ENCODE measurements at places on chromosomes 3 and 15.

GRCh38 chr3:85726241-85726640, 767.5 kb downstream of the CADM2 start:
- DNase-seq, result no peak

DNA sequence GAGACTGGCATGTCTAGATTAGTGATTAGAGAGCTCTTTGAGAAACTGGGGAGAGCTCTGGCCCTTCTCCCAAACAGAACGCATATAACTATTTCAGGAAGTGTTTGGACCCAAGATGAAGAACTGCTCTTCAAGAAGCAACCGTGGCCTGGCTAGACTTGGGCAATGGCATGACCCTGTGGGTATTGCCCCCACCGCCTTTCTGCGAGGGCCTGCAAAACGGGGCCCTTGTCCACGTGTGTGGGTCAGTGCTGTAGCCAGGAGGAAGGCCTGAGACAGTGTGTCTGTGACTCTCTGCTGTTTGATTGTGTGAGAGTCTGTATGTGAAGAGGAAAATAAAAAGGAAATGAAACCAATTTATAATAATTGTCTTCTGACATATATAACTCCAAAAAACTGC, 42.5 kb downstream of the EEFSEC start:
- no peak for DNase-seq

- DNase-seq, result no peak
Measured at GRCh38 chr15:71452893-71453292, 337.6 kb downstream of the THSD4 start.

- no peak for DNase-seq
Measured at GRCh38 chr3:48991851-48992545, 2.0 kb downstream of the P4HTM start.

DNA sequence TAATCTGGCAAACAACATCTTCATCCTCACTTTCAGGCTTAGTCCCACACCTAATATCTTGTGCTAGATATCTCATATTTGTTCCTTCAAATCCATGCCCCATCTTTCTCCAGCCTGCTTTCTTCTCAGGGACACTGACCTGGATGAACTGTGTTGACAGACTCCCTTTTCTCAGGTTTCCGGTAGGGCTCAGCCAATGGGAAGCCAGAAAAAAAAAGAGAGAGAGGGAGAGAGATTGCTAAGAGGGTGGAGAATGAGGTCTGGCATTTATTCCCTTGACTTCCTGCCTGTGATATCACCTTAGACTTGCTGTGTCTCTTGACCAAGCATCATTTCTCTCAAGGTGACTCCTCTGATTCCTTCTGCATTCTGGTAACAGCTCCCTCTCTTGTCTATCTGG, 145.6 kb upstream of the ABI3BP start:
- DNase-seq, result no peak
